ENCODE measurements at places on chromosomes 3 and 15.

- no peak for DNase-seq
These were observed 18.0 kb upstream of the FSTL1 start for GRCh38 chr3:120468635-120469295.

DNA sequence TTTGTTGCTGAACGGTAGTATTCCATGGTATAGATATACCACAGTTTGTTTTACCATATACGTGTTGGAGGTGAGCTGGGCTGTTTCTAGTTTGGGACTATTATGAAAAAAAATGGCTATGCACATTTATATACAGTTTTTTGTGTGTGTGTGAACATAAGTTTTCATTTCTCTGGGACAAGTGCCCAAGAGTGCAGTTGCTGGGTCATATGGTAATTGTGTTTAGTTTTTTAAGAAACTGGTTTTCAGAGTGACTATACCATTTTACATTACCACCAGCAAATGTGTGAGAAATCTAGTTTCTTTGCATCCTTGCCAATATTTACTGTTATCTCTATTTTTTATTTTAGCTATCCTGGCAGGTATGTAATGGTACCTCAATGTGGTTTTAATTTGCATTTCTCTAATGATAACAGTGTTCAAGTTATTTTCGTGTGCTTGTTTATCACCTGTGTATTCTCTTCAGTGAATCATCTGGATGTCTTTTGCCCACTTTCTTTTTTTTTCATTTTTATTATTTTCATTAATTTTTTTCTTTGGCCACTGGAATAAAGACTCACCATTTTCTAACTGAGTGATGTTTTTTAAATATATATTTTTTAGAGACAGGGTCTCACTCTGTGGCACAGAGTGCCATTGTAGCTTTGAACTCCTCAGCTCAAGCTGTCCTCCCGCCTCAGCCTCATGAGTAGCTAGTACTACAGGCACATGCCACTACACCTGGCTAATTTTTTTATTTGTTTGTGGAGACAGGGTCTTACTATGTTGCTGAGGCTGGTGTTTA lies 75.3 kb downstream of the ZNF609 start:
- DNase-seq = no peak

GRCh38 chr3:196214783-196215441 lies 1.4 kb upstream of the SLC51A start:
- DNase-seq = no peak

DNA sequence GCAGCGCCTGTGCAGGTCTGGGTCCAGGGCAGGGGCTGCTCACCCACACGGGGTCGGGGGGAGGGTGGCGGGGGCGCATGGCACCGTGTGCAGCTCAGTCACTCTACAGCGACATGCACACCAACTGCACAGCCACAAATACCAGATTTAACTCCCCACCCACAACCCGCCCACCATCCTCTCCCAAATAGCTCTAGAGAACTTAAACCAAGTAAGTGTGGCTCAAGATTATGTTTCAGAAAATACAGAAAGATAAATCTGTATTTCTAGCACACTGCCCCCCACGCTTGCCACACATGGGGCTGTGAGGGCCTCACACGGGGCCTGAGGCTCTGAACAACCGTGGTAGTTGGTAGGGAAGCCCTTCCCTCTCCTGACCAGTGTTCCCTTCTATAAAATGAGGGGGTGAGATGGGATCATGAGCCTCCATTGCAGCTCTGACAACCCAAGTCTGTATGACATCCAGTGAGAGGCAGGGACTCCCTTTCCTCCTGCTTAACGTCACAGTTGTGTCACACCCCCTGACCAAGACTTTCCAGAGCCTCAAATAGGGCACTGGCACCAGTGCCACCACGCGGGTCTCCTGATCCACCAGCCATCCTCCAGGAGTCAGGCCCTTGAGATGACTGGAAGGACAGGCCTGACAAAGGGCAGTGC lies 23.1 kb downstream of the POC1A start:
- no peak for DNase-seq

- no peak for DNase-seq
These were observed 19.2 kb upstream of the TKT start for GRCh38 chr3:53274938-53275605.

DNA sequence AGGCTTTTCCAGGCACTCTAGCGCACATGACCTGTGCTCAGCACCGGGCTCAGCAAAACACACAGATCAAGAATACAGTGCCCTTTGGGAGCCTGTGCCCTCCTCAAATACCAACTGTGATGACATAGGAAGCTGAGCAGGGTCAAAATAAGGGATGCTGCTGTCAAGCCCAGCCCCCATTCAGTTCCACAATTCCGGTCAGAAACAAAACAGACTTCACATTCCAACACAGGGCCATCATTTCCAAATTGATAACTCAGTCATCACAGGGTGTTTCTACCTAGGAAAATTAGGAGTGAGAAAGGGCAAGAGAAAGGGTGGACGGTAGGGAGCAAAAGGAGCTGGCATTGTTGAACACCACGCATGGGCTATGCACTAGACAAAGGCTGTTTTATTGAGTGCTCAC lies 158.4 kb upstream of the CCDC54 start:
- DNase-seq = no peak

DNA sequence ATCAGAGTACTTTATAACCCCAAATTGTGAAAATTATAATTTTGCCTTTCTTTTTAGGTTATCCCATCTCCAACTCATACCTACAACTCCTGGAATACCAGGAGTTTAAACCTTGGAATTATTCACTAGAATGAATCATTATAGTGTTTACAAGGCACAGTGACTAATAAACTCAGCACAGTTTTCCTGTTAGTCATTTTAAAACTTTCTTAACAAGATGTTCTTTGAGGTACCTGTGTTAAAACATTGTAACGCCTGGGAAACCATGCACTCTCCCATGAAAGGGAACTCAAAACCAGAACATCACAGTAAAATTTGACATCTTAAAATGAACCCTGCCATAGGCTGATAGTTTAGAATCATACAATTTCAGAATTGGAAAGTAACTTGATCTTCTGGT lies 132.4 kb upstream of the OSTN start:
- no peak for DNase-seq

DNA sequence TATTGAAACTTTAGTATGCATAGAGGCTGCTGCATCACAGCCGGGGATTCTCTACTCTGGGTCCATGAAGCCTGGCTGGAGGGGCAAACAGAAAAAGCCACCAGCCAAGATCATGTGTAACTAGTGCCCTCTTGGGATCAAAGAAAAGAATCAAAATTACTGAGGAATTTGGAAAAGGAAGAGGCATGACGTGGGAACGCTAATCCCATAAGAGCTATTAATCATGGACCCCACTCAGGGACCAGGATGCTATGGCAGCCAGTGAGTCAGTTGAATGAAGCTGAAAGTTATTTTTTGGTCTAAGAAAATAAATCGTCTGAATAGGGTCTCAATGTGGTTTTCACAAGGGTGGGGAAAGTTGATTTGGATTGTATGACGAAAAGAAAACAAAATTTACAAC lies 1165.1 kb downstream of the ROBO2 start:
- no peak for DNase-seq

- no peak for DNase-seq
These were observed 49.9 kb upstream of the KLF13 start for GRCh38 chr15:31276596-31277298.

DNA sequence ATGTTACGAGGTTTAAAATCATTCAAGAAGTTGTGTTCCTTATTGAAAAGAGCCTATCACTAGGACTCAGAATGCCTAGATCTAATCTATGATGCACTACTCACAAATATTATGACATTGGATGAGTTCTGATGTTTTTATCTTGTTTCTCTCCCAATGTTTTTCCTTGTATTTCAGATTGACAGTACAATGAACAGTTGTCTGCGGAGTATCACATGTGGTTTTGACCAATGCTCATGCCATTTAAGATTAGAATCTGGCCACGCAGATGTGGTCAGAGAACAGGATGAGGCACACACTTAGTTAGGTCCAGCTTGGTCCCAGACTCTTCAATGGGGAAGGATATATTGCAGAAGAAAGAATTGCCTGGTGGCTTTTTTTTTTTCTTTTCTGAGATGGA lies 25.6 kb upstream of the CCDC50 start:
- DNase-seq = no peak

DNA sequence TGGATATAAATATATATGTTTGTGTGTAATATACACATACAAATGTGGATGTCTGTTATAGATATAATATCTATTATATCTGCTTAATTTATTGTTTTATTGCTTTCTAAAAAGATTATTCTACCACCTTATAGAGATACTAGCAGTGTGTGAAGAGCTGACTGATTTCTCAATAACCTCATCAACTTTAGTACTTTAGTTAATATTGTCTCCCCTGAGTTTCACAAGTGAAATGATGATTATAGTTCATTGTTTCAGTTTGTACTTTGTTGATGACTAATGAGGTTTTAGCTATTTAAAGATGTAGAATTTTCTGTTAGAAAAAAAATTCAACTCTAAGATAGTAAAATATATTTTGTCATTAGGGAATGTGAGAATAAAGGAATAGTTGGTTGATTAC lies 11.4 kb downstream of the RSRC1 start:
- no peak for DNase-seq

DNA sequence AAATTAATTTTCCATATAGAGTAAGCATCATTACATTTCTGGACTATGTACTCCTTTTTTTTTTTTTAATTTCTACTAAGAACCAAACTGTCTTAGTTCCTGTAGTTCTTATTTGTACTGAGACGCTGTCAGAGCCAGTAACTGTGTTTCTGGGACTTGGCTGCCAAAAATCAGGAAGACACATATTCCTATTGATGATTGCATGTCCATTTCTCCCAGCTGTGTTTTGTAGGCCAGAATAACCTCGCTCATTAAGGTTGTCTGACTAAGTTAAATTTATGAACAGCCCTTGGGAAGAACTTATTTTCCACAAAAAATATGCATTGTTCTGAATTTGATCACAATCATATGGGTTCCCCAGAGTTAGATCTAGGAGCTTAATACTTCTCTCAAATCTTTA lies 29.5 kb downstream of the PLSCR5 start:
- no peak for DNase-seq

- no peak for DNase-seq
These were observed 66.3 kb downstream of the B3GNT5 start for GRCh38 chr3:183319371-183319770.

DNA sequence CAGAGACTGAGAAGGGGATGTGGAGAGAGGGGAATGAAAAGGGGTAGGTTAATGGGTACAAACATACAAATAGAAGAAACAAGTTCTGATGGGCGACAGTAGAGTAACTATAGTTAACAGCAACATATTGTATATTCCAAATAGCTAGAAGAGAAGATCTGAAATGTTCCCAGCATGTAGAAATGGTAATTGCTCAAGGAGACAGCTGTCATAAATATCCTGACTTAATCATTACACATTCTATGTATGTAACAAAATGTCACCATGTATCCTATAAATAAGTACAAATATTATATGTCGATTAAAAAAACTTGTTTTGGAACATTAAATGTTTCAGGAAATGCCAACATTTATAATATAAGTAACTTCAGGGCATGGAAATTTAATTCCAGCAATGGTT lies 23.3 kb downstream of the FMN1 start:
- no peak for DNase-seq

DNA sequence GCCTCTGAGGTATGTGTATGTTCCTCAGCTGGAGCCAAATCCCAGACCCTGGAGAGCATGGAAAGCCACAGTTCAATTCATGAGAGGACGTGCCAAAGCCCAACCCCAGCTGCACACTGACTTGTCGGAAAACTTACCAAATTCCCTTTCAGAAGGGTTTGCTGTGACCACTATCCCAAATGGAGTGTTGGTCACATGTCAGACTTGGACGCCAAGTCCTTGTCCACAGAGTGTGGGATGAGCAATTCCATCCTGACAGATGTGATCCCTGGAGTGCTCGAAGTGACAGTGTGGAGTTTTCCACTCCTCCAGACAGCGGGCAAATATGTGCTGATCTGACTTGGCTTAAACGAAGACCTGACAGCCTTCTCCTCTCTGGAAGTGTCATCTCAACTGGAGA lies 71.2 kb downstream of the RORA start:
- no peak for DNase-seq

GRCh38 chr3:187919544-187919943 lies 174.3 kb upstream of the BCL6 start:
- DNase-seq = no peak

DNA sequence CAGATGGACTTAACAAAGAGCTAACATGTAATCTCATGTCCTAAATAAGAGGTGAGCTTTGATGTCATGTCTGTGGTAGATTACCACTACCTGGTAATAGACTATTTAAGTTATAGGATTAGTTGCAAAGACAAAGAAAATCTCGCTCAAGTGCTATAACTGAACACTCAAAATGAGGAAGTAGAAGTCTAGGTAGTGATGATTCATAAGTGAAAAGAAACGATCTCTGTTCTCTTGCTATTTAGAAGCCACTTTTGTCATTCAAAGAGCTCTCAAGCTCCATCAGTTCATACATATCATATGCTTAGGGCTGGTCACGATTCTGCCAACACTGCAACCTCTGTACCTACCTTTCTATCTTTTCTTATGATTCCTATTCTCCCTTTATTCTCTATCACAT lies 110.9 kb downstream of the EDEM1 start:
- DNase-seq = no peak

DNA sequence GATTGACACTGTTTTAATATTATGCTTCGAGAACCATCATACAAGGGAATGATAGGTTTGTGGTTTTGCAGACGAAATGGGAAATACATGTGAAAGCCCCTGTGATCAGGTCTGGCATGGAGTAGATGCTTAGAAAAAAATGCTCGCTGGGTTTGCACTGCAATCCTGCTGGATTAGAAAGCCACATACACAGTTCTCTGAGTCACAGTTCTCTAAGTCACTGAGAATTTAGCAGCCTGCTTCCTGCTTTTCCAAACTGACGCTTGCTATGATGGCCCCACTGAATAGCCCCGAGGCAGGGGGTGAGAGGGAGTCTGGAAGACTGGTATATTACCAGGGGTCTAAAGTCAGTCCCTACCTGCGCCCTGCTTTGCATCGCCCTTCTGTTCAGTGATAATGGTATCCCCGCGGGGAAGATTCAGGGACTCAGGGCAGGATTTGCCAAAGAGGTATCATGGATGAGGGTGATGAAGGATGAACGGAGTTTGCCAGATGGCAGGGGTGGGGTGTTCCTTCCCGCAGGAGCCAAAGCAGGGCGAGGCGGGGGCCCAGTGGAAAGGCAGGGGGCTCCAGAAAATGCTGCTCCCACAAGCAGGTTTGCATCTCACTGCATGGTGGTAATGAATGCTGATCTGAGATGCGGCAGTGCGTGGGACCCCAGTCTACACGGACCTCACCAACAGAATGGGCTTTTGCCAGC lies 82.3 kb downstream of the IQSEC1 start:
- DNase-seq = no peak

DNA sequence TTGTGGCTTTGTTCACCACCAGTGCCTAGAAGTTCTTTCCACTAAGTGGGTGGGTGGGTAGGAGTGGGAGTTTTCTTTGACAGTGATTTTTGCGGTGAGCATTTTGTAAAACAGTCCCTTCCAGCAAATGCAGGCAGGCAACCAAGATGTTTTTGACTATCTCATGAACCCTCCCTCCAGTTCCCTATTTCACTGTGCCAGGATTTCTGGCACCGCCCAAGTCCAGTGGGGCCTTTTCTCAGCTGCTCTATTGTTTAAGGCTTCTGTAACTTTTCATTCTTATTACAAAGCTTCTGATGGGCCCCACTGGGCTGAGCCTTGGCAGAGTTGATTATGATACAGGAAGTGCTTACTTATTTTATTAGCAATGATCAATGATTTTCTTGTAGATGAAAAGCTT lies 236.0 kb downstream of the EDEM1 start:
- no peak for DNase-seq

GRCh38 chr3:67402873-67403272 lies 251.5 kb downstream of the SUCLG2 start:
- DNase-seq = no peak
